ENCODE measurements at places on chromosomes 7 and 10. TPM values are rescaled to one million over a fixed set of nuclear protein-coding genes. Genes with fewer than 3 reads are reported as not detected.

GRCh38 chr10:6274484-6274883 lies 71.8 kb downstream of the PFKFB3 start:
- no peak for DNase-seq

GRCh38 chr7:25391295-25391861 lies 163.1 kb upstream of the NPVF start:
- DNase-seq, result no peak

The LIMK1 gene
- total RNA-seq, result 79.4 TPM

The ANKRD30A gene
- total RNA-seq, result not detected

- DNase-seq, result no peak
These were observed 5.0 kb downstream of the EPHB6 start for GRCh38 chr7:142859829-142860228.
